HT-29 (cell line): ENCODE measurements at places on chromosomes 2 and 18.

- DNase-seq = no peak
These were observed 243.9 kb downstream of the SLC4A3 start for GRCh38 chr2:219871351-219871750.

DNA sequence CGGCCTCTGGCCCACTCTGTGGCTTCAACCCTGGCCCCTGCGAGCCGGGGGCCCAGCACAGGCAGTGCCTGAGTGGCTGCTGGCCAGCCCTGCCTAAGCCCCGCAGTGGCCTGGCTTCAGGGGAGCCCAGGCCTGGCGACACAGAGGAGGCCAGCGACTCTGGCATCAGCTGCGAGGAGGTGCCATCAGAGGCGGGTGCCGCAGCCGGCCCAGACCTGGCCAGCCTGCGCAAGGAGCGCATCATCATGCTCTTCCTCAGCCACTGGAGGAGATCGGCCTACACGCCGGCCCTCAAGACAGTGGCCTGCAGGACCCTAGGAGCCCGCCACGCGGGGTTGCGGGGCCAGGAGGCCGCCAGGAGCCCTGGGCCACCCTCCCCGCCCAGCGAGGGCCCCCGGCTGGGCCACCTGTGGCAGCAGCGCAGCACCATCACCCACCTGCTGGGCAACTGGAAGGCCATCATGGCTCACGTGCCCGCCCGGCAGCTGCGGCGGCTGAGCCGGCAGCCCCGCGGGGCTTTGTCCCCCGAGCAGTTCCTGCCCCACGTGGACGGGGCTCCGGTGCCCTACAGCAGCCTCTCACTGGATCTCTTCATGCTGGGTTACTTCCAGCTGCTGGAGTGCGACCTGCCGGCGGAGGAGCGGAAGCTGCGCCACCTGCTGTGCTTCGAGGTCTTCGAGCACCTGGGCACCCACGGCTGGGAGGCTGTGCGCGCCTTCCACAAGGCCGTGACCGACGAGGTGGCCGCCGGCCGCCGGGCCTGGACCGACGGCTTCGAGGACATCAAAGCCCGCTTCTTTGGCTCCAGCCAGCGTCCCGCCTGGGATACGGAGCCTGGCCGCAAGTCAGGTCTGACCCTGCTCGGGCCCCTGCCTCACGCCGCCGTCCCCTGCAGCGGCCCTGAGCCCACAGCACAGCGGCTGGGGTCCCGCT, 7.5 kb upstream of the KLHL30 start:
- no peak for DNase-seq

DNA sequence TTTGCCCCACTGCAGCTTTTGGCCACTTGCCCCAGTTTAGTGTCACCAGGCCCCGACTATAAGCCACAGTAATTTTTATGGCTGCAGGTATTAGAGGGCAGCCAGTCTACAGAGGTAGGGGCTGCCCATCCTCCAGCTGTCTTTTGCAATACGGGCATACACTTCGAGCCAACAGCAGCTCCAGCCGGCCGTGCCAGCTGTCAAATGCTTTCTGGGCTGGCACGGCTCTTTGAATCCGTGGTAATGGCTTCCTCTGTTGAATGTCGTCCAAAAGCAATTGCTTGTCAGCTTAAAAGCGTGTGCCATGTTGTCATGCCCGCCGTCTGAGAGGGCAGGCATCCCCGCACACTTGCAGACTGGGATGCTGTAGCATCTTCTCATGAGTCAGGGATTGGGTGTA, 41.3 kb downstream of the BCL2L11 start:
- no peak for DNase-seq

DNA sequence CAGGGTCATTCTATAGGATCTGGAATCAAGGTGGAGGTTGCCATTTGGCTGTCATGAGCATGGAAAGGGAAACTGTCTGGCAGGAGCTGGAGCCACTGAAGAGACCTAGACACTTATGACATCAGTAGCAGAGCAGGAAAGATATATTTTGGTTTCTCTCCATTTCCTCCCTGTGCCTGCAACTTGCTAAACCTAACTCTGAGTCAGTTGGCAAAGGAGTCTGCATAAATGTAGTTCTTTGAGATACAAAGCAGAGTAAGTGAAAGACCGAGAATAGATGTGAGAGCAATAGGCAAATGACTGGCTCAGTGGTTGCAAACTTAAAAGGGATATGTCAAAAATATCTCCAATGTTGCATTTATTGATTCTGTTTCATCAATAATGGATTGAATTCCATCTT, 757.7 kb downstream of the KCNJ3 start:
- no peak for DNase-seq

- DNase-seq = no peak
These were observed 37.1 kb downstream of the MBD2 start for GRCh38 chr18:54187372-54187771.

GRCh38 chr2:30155889-30156658, 9.3 kb downstream of the YPEL5 start:
- DNase-seq = no peak

DNA sequence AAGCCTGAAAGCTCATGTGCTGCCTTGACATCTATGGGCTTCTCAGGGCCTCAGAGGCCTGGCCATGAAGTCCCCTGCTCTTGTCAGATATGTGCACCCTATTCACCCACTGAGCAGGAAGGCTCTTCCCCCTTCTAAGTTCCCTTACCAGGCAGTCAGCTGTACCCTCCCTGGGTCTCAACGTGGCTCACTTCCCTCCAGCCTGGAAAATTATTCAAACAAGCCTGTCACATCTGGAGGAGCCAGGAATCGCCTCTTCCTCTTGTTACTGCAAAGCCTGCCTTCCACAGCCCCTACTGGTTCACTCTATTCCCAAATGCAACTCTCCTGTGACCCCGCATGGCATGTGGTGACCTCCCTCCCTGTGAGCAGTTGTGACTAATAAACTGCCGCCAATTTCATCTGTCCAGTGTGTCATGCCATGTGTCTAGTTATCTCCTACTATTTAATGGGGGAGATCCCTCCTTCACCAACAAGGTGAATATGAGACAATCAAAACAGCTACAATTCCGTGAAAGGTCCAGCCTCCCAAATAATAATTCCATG, 8.4 kb upstream of the SERPINB8 start:
- no peak for DNase-seq

DNA sequence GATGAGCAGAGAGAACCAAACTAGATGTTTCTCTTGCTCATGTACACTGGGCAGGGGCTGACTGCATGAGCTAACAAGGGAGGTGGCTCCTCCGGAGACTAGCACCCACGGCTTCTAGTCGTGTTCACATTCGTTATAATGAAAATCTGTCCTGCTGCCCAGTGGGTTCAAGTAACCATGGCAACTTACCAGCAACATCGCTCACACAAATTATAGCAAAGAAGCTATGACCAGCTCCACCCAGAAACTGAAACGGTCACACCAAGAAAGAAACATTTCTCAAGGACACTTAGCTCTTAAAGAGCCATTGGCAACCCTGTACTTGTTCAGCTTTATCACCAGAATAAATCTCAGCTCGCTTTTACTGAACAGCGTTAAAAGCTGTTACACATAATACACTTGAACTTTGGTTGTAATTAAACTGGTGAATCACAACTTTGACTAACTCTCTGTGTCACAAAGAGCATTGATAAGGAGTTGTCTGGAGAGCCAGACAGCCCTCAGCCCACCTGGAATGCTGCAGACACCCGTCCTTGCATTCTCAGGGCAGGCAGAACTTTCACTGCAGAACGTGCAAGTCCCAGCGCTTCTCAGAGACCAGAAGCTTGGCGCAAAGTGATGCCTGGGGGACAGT, 141.2 kb downstream of the PID1 start:
- no peak for DNase-seq

DNA sequence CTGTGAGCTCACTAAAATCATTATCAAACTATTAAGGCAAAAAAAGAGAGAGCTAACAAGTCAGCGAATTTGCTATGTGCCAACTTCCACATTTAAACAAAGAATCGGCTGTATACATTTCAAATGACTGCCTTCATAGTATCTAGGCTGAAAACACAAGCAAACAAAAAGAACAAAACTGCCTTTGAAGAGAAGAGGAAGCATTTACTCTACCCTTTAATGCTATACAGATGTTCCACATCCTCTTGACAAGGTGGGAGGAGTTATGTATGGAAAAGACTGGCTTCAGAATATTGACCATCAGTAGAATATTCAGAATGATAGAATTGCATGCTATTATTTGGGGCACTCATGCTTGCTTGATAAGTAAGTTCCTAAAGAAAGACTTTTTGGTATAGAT, 741.7 kb downstream of the PLCL1 start:
- DNase-seq = no peak

GRCh38 chr2:232288489-232289030, 90.0 kb upstream of the ALPP start:
- DNase-seq = no peak

GRCh38 chr2:116211719-116212118, 1602.8 kb upstream of the DDX18 start:
- DNase-seq = no peak

- no peak for DNase-seq
These were observed 202.9 kb downstream of the NDUFA10 start for GRCh38 chr2:239822146-239822831.

DNA sequence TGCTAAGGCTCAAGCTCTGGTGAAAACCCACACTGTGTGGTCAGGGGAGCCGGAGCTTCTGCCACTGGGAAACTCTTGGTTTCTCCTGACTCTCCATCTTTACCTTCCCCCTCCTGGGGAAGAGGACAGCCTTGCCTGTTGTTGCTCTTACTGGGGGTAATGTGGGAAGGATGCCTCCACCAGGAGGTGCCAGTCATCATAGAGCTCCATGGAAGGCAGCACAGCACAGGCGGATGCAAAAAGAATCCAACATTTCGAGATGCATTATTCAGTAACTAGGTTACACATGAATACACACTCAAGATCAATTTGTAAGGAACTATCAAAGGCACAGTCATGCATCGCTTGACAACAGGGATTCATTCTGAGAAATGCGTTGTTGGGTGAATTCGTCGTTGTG, 322.6 kb downstream of the AFF3 start:
- no peak for DNase-seq

DNA sequence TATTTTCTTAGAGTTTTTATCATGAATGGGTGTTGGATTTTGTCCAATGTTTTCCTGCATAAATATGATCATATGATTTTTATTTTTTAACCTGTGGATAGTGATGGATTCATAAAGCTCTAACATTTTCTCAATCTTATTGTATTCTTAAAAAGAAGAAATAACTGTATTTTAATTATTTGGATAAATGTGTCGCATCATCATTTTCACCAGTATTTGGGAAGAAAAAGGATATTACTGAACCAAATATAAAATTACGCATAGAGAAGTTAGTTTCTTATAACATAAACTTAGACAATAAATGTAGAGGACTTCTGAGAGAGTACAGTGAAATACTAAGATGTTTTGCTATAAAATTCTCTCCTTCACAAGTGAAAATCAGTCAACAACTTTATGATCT, 126.0 kb upstream of the CHST9 start:
- DNase-seq = no peak

DNA sequence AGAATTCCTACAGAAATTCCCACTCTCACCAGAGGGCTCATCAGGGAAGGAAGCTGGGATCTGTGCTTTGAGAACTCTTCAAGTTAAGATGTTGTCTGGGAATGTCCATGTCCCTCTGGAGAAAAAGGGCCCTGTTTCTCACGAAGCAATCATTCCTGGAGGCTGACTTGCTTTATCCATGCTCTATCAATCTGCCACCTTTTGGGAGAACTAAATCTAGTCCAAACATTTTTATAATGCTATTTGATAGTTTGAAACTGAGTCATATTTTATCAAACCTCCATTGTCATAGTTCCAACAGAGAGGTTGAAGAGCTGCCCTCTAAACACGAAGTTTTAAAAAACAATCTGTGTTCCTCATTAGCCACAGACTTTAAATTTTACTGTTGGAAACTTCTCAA, 219.2 kb downstream of the MTX2 start:
- DNase-seq = no peak

DNA sequence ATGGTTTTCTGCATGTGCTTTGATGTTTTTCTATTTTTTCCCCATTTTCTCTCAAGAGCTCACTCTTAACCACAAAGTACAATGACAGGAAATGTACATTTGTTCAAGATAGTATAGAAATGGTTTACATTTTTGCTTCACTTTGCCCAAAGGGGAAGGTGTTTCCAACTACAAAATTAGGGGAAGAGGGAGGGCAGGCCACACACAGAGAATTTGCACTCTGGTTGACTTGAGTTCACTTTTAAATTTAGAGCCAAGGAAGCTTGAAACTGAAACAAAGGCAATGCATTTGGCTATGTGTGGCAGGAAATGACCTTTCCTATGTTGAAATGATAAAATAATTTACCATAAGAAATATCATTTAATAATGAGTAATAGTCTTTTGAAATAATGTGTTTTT, 19.1 kb upstream of the VIT start:
- no peak for DNase-seq

- DNase-seq = no peak
These were observed 2.2 kb upstream of the TNS1 start for GRCh38 chr2:218005028-218005427.

GRCh38 chr2:127535422-127535901, at the start of gene MYO7B:
Gene MYO7B, plus strand, starts transcription at chr2:127535683. Its CDS starts 24,040 bp downstream, at chr2:127559723.
- DNase-seq = peak; percentile 59

DNA sequence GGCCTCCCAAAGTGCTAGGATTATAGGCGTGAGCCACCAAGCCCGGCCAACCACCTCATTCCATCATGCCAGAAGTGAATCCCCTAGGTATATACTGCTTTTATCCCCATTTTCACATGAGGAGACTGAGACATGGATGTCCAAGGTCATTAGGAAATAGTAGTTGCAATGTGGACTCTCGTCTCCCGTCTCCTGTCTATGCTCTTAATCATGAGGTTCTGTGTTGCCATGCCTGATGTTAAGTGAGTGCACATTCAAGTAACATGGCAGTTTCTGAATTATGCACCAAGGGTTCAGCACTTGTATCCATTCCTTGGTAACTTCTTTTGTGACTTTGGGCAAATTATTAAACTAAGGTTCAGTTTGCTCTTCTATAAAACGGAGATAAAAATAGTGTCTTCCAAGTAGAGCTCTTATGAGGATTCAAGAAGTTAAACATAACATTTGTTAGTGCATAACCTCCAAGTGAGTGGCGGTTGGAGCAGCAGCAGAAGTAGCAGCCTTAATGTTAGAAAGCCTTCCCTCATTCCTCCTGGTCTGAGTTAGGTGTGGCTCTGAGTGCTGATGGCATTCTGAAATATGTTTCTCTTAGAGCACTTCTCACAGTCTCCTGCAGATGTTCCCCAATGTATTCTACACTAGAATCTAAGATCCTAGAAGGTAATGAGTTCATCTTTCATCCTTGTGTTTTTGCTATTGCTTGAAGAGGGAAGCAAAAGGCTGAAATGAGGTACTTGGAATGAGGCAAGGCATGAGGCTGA, 21.9 kb downstream of the SOCS6 start:
- DNase-seq = no peak

DNA sequence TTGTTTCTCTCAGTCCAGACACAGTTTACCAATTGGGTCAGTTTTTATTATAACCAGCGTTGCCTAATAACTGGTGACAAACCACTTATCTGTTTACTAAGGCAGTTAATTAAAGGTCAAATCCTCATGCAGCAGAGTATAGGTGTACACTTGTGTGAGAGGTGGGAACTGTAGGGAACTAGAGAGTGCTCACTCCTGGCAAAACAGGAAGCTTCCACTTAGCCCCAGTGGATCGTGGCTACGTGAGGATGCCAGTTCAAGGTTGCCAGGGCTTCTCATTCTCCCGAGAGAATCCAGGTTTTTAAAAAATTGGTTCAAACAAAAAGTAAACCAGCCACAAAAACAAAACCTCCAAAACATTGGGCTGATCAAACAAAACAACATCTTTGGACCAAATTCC, 8.1 kb downstream of the CYBRD1 start:
- DNase-seq = no peak
